DMS 273 treated with DMSO at 0.1 percent for 48 hours (cell line): ENCODE measurements at places on chromosomes 11 and 22.

DNA sequence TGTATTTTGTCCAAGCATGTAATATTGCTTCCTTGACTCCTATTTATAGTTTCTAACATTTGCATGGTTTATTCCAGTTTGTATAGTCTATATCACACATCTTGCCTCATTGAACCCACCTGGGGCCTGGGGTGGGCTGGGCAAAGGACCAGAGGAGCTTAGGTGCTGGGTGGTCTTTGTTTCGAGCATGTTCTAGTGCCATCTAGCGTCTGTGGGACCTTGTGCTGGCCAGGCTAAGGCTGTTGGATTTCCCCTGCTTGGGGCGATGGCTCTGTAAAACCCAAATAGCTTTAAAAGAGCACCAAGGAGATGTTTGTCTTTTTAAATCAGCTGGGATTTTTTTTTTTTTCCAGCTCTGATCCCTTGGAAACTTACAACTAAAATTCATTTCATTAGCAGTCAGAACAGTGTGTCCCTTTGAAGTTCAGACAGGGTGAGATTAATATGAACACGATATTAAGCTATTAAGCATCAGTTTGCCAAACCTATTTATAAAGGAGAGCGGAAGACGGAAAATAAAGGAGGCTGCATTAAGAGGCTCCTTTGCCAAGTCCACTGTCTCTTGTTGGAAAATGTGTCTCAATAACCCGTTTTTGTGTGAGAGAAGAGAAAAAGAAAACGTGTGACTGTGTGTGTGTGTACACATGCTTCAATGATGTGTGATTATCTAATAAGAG is 157.4 kb downstream of the COMMD9 start:
- no peak for DNase-seq

DNA sequence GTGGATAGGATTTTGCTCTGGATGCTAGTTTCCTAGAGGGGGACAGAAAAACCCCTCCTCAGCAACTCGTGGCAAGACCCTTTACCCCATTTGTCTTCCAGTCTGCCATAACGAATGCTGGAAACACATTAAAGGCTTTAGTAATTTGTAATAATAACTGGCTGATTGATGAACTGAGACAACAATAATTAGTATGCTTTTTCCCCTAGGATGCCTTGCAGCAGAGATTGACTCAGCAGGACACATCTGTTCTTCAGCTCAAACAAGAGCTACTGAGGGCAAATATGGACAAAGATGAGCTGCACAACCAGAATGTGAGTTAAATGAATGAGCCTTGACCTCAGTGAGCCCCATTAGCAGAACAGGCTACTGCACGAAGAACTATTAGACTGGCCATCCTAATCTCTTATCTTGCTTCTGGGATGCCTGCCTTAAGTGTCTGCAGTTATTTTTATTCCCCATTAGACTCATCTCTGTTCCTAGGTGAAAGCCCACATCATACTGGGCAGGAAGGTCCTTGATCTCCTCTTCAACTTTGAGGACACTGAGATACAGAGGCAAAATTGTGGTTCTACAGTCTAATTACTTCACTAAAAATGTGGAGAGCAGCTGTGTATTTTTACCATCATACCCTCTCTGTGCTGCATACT is 32.9 kb upstream of the DLAT start:
- DNase-seq = no peak

DNA sequence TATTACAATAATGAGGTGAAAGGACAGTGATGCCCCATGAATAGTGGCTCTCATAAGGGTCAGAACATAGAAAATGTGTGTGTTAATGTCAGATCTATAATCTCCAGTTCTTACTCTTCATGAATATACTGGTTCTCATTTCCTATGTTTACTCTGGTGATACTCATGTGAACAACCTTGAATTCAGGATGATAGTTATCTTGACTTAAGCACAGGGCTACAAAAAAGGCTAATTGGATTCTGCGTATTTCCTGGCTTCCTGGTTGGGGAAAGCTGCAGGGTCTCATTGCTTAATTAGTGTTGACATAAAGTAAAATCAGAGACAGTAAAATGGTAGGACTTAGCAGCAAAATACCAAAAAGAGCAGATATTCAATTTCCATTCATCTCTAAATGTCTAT is 1316.8 kb upstream of the RAG2 start:
- DNase-seq = no peak

GRCh38 chr11:65787649-65788622 is 1.1 kb downstream of the OVOL1 start:
- no peak for DNase-seq

DNA sequence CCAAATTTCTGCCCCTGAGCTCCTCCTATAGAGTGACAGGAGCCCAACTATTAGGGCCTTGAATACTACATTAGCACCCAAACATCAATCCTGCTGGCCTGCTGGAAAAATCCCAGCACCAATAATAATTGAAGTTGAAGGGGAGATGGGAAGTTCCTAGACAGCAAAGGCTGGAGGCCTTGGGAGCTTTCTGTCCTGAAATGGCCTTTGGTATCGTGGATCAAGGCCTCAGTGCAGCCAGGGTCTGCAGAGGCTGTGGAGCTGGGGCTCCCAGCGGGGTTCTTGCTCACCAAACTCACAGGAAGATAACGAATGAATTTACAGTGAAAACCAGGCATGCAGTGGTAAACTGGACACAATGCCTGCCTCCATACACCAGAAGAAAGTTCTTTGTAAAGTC is 9.2 kb upstream of the MICALL1 start:
- no peak for DNase-seq

GRCh38 chr11:128448981-128449713 is 138.2 kb downstream of the ETS1 start:
- no peak for DNase-seq

- DNase-seq = no peak
Measured at GRCh38 chr11:122085264-122085663, 30.8 kb downstream of the BLID start.

GRCh38 chr11:57791321-57792059 is 29.9 kb downstream of the CTNND1 start:
- DNase-seq = no peak

DNA sequence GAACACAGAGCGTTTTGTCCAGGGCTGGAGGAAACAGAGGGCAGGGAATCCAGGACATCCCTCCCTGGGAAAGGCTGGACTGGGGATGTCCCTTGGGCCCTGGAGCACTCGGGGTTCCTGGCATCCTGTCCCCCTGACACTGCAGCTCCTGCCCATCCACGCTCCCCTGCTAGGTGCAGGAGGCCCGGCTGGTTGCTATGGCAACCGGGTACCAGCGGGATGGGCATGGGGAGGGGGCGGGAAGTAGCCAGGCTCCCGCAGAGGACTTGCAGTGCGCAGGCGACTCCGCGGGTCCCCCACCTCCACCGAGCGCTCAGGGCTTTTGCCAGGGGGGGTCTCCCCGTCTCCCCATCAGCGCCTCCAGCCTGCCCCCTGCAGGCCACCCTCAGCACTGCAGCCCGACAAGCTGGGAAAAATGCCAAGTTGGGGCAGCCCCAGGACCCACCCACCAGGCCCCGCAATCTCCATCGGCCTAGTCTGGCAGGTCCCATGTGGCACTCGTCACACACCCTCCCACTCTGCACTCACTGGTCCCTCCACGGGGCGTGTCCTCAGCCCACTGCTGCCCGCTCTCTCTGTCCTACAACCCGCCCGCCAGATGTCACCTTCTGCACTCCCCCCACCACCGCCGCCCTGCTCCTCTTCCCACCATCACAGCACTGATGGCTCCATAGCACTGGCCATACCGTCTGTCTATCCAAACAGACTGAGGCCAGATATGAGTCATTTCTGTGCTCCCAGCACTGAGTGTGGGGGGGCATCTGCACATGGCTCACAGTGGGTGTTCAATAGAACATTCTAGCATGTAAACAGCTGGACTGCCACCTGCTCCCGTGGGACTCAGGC is 31.5 kb downstream of the KIAA0930 start:
- DNase-seq = no peak

DNA sequence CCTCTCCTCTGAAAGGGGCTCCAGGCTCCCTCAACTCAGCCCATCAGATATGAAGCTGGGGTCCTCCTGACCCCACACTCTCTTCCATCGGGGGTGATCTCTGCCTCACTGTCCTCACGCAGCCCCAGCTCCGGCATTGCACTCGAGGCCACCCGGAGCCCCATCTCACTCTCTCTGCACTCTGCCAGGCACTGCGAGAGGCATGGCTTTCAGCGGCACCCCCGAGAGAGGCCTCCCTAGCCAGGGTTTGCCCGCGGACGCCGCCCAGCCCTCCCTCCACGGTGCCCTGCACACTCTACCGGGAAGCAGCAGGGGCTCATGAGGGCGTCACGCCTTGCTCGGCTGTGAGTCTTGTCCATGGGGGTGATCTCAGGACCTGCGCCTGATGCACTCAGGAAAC is 436.2 kb downstream of the BRD1 start:
- DNase-seq = no peak

- no peak for DNase-seq
Measured at GRCh38 chr22:31951194-31952093, 7.1 kb downstream of the YWHAH start.

DNA sequence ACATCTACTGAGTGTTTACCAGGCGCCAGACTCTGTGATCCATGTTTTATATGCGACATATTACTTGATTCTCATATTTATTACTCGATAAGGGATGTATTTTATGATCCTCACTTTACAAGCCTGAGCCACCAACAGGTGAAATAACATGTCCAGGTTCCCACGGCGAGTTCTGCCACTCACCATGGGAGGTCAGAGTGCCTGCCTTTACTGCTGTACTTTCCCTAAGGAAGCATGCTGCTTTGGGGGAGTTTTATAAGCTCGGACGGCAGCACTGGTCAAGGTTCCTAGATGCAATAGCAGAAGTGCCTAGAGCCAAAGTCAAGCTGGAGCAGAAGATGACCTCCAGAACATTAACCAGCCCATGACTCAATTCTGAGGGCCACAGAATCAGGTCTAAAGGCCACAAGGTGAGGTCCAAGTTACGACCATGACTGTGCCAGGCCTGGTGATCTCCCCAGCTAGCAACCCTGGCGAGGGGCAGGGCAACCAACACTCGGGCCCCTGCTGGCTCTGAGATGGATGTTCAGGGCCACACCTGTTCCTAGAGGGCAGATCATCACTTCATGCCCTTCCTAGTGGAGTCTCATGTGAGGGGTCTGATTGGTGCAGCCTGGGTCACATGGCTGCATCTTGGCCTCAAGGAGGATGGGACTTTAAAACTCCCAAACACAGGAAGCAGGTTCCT is 14.2 kb downstream of the IFT27 start:
- DNase-seq = no peak

DNA sequence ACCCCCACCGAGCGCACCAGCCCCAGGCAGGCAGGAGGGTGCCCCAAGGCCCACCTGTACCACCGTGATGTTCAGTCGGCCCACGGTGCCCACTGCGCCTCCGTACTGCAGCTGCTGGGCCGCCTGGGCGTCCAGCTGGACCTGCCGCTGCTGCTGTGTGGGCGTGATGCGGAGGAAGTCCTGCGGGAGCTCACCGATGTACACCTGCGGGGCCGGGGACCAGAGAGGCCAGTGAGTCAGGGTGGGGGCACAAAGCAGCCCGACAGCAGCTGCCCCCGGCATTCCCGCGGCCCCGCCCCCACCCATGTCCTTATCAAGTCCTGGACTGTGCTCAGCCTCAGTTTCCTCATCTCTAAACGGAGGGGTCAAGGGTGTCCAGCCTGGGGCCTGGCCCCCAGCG is 13.8 kb downstream of the TOLLIP start:
- DNase-seq = no peak

GRCh38 chr11:61924064-61924455 is 6.7 kb upstream of the RAB3IL1 start:
- DNase-seq = no peak

DNA sequence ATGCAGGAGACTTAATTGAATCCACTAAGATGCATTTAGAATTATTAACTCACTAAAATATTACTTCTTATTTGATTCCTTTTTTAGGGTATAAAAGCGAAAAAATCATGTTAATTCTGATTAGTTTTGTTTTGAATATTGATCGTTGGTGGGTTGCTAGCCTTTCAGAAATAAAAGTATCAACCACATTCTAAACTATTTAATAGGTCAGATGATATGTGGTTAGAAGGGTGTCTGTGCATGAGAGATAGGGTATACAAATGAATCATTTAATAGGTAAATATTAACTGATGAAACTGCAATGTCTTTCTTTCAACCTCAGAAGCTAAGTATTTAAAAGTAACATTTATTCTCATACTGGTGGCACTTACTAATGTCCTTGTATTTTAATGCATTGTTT is 515.1 kb downstream of the CNTN5 start:
- DNase-seq = no peak

DNA sequence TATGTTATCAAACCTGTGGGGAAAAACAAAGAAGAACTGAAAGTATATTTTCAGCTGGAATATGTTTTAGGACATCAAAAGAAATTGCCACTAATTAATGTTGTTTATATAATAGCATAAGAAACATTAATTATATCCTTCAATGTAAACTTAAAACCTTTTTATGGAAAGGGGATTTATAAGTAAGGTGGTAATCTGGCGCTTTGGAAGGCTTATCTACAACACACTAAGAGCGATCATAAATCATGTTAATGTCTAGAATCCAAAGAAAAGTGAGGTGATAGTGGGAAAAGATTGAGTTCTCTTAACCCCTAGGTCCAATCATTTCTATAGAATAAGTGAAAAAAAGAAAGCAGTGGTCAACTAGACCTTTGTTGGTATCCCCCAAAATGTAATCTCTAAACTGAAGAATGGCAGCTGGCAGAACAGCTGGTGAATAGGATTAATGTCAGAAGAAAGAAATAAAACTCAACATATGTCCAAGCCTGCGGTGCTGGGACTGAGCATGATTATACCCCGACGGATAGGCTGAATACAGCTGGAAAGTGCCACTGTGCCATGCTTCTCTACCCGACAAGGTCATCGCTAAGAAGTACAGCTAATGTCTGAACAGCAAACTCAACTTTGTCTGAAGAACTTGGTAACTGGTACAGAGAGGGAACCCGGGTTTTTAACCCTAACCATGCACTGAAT is 64.0 kb downstream of the SOX6 start:
- peak; percentile 75 for DNase-seq

GRCh38 chr22:32985899-32986765 is 72.0 kb downstream of the SYN3 start:
- no peak for DNase-seq

DNA sequence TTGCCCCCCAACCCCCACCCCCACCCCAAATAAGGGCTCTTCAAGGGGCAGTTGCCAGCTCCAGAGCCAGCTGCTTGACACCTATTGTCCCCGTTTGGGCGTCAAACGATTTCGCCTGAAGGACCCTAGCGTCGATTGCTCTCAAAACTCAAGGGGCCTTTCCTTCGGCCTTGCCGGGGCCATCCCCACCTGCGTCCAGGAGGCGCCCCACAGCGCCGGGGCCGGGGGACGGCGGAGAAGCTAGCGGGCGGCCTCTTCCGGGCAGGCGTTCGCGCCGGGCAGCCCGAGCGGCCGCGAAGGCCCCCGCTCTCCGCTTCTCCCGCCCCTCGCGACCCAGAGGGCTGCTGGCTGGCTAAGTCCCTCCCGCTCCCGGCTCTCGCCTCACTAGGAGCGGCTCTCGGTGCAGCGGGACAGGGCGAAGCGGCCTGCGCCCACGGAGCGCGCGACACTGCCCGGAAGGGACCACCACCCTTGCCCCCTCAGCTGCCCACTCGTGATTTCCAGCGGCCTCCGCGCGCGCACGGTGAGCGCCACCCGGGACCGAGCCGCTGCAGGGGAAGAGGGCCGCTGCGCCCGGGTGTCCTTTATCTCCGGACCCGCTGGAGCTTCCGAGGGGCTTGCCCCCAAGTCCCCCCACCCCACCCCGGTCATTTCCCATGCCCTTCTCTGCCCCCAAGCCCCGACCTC is at the start of gene CAPRIN1:
CAPRIN1 (plus strand) TSS at position 383 of the 687 bp plus-strand sequence. CDS start 690 bp downstream, outside the sequence.
- DNase-seq = peak; percentile 56

GRCh38 chr11:66289548-66290329 is 796 bp upstream of the YIF1A start:
- DNase-seq = no peak

GRCh38 chr11:69496631-69497220 is 15.3 kb downstream of the LINC01488 start:
- DNase-seq = no peak
